H1 (cell line): ENCODE measurements at places on chromosomes 16 and 17.

GRCh38 chr16:82459580-82460256, 167.1 kb upstream of the CDH13 start:
- DNase-seq, result no peak

DNA sequence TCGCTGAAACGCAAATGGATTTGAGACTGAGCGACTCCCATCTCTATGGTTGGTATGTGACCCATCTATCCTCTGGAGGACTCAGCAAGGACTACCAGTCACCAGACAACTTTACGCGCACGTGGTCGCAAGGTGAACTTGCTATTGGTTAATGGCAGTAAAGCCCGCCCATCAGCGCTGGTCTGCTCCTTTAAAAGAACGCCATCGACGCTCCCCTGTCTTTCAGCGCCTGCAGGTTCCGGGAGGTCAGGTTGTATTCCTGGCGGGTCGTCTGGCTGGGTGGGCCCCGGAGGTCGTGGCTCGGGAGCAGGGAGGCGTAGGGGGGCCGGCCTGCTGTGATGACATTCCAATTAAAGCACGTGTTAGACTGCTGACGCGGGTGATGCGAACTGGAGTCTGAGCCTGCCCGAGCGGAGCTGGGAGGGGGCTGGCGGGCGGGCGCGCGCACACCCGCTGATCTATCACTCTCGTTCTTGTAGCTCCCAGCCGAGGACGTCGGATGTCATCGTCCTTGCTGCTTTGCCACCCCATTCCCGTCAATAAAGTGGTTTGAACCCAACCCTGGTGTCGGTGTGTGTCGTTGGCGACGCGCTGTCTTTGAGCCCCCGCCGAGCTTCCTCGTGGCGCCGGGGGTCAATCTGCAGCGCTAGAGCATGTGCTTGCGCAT, 15.9 kb upstream of the ERN1 start:
- peak; percentile 93 for DNase-seq

DNA sequence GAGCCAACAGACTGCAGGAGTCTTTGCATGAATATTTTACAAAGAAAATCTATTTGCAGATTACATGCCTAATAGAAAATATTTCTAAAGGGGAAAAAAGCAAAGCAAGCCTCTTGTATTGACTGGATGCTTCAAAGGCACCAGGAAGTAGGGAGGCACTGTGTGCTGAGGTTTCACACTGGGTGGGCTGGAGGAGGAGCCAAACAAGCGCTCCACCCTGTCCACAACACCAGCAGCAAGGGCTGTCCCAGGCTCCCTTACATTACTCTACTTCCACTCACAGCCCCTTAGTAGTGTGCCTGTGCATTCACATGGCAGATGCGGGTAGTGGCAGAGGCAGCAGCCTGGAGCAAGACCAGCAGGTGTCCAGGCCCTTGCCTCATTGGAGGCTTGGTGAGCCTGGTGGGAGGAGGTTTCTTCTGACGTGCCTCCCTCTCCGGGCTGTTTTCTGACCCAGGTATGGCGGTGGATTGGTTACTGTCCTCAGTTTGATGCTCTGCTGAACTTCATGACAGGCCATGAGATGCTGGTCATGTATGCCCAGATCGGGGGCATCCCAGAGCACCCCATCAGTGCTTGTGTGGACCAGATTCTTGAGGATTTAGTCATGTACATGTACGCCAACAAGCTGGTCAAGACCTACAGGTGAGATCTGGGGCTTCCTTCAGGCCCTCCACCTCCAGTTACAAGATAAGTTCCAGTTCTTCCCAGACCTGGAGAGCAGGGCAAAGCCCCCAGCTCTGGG, 7.0 kb upstream of the CCNF start:
- no peak for DNase-seq

DNA sequence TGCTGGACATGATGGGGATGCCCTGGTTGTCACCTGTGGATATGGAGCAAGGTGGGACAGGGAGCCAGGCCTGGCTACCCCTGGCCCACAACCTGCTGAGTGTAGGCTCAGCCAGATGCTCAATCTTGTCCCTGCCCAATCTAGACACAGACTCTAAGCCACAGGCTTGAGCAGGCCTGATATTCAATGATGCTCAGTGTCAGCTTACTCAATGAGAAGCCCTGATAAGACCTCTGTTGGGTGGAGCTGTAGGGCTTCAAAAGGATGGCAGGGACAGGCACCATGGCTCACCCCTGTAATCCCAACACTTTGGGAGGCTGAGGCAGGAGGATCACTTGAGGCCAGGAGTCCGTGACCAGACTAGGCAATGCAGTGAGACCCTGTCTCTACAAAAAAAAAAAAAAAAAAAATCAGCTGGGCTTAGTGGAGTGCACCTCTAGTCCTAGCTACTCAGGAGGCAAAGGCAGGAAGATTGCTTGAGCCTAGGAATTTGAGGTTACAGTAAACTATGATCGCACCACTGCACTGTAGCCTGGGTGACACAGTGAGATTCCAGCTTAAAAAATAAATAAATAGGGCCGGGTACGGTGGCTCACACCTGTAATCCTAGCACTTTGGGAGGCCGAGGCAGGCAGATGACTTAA, 3.4 kb downstream of the LCAT start:
- no peak for DNase-seq

GRCh38 chr16:76634847-76635697, 357.9 kb downstream of the CNTNAP4 start:
- no peak for DNase-seq

- DNase-seq, result no peak
These were observed 31.2 kb upstream of the MTSS2 start for GRCh38 chr16:70717065-70717464.

DNA sequence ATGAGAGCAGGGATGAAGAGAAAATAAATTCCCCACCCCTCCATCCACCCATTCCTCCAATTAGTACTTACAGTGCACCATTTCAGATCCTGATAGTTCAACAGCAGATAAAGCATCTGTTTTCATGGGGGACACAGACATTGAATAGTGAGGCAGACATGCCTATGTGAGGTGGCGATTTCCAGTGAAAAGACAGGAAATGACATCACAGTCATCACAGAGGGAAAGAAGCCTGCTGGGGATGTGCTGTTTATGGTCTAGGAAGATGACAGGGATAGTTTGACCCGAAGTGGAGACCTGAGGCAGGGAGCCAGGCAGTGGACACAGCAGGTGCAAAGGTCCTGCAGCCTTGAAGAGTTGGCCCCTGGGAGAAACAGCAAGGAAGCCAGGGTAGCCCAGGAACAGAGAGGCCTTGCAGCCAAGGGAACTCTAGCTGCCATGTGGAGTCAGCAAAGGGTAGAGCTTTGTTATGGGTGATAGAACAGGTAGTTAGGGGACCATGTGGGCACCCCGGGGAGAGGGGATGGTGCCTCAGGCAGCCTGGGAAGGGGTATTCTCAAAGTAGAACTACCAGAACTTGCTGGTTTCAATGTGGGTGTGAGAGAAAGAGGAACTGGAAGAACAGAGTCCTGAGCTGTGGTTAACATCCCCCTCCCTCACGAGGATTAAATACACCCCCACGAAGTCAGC, 256.6 kb downstream of the CPPED1 start:
- no peak for DNase-seq

- no peak for DNase-seq
These were observed 110.8 kb upstream of the ZNF750 start for GRCh38 chr17:82950525-82951102.

- no peak for DNase-seq
These were observed 7.2 kb upstream of the EIF4A3 start for GRCh38 chr17:80154166-80154565.

GRCh38 chr16:13193721-13194120, 292.3 kb downstream of the SHISA9 start:
- no peak for DNase-seq

DNA sequence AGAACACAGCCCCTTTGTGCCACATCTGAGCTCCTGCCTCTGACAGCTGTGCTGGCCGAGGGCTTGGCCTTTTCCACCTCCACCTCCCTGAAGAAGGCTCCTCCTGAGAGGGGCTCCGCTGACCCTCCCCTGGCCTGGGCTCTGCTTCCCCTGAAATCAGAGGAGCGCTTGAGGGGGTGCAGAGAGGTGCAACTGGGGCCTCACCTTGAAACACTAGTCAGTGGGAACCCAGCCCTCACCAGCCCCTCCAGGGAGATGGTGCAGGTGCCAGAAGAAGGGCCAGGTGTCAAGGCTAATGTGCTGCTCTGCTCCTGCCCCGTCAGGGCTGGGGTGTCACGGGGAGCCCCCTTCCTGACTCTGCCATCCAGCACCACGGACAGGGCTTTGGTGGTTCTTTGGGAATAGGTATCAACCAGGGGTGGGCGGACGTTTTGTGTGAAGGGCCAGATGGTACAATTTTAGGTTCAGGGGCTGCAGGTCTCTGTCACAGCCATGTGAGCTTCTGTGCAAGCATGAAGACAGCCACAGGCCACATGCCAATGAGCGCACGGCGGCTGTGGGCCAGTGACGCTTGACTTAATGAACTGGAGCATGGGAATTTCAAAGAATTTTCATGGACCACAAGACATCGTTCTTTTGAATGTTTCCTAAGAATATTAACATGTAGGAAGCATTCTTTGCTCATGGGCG, 2.1 kb upstream of the ZG16B start:
- no peak for DNase-seq

GRCh38 chr16:22969567-22969966, 155.6 kb downstream of the HS3ST2 start:
- DNase-seq, result no peak

DNA sequence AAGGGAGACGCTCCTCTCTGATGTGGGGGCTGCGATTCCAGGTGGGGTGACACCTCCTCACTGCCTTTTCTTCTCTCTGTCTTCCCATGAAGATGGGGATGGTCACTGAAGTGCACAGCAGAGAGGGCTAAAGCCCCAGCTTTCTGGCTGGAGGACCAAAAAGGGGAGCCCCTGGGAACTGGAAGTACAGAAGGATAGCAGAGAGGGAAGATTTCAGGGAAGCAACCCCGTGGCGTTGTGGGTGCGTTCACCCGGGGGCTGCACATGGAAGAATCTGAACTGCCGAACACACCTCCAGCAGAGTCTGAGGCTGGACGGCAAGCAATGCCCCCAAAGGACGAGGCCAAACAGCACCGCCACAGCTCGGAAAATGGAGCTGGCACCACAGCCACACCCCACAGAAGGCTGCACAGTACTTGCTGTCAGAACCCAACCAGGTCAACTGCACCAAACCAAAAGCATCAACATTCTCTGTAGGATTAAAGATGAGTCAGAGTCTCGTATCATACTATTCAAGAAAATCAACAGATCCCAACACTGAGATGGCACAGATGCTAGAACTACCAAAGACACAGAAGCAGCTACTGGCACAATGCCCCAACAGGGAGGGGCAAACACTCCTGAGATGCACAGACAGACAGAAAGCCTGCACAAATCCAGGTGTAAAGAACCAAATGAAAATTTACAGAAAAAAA, 49.9 kb downstream of the MAP1LC3B start:
- DNase-seq, result no peak

DNA sequence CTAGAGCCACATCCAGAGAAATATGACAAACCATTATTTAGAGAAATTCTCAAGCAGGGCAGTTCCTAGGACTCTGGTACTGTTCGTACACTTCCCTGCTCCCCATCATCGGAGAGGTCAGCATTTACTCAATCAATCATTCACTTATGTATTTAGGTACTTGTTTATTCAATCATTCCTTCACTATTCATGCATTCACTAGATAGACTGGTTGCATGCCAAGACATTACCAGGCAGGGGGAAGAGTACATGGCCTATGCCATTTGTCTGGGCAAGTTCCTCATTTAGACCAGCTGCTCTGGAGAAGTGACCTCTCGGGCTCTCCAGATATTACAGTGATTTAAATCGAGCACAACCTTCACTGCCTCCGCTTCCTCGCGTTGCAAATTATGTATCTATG, 603.4 kb downstream of the KCNJ2 start:
- DNase-seq, result no peak

DNA sequence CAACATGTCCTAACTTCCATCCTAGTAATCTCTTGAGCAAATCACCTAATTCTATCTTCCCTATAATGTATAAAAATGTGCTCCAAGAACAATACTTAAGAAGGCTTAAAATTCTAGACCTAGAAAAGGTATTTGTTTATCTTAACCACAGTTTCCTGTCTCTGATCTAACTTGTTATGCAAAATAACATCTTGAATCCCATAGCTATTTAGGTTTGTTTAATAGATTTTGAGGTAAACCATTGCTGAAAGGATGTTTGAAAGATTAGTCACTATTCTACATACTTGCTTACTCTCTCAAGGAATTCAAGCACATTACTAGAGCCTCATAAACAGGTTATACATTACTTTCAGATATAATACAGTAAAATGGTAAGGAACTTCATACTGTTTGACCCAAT, 13.0 kb downstream of the CA10 start:
- no peak for DNase-seq

- no peak for DNase-seq
These were observed 44.4 kb downstream of the DNAH9 start for GRCh38 chr17:11642655-11643054.

- no peak for DNase-seq
These were observed 87.9 kb downstream of the AIPL1 start for GRCh38 chr17:6346986-6347385.

- DNase-seq, result no peak
These were observed 5.4 kb downstream of the PIEZO1 start for GRCh38 chr16:88779406-88780141.

DNA sequence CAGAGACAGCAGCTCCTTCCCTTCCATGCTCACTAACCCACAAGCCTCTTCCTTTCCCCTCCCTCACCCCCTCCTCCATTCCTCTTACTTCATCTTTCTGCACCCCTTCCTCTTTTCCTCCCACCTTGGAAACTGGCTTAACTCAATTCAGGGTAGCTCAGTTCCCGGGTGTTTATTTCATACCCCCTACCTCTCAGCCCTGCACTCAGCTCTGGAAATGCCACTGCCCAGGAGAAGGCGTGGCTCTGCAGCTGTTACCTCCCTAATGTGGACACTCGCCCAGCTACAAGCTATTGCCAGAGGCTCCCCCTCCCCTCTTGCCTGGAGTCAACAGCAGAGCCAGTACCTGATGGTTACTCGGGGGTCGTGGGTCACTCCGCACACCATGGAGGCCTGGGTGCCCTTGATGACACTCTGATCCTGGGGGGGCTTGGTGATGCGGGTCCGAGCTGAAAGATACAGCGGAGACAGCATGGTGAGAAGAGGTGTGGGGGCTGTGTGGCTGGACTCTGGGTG, 118.4 kb upstream of the CDC42EP4 start:
- no peak for DNase-seq

- DNase-seq, result no peak
These were observed 45.6 kb upstream of the BAHCC1 start for GRCh38 chr17:81349397-81350319.
